SHP77 (cell line): ENCODE measurements at places on chromosomes 16 and 17.

GRCh38 chr16:1812732-1813163, 13.9 kb downstream of the HAGH start:
- DNase-seq: peak; percentile 68

- no peak for DNase-seq
Observed at GRCh38 chr16:74565378-74565777, 41.5 kb downstream of the GLG1 start.

DNA sequence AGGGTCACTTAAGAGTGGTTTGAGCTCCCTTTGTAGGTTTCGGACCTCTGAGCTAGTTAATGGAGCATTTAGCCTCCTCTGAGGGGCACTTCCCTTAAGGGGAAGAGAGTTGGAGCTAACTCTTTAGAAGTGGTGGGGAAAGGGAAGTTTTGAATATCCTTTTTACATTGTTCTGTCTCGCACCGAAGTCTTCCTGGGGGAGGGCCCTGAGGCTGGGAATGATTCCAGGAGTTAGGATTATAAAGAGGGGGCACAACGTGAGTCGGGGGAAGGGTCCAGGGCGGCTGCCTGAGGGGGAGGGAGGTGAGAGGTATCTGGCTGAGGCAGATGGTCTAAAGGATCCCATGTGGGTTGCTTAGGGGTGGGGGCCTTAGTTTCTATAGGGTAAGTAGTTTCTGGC, 32.3 kb downstream of the SEC14L1 start:
- DNase-seq: no peak

DNA sequence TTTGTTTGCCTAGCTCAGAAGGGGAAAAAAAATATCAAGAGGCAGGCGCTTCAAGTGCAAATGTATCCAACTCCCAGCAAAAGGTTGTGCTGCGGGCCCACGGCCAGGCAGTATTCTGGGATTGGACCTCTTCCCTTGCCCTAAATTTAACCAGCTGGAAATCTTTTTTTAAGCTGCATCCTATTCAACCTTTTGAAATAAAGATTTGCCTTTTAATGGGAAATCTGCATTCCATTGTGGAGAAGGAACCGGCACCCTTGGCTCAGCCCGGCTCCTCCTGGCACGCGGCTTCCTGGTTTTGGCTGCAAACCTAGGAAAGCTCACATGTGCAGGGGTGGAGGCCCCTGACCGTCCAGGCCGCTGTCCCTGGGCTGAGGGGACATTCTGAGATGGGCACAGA, 38.8 kb upstream of the ENPP7 start:
- DNase-seq: no peak

- no peak for DNase-seq
Observed at GRCh38 chr17:78423961-78424675, 45.7 kb downstream of the PGS1 start.

- no peak for DNase-seq
Observed at GRCh38 chr17:80000981-80001775, 34.5 kb downstream of the TBC1D16 start.

DNA sequence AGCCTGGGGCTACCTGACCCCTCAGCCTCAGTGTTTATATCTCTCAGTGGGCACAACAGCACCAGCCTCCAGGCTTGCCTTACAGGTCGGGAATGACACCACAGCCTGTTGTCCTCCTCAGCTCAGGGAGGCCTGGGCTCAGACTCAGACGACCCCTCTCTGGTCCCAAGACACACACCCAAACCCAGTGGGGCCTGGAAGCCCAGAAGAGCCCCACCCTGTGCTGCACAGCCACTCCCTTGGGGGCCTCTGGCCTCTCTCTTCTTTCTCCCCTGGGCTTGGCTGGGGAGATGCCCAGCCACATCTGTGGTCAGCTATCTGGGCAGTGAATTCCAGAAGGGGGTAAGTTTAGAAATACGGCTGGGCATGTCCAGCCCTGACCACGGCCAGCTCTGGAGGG, 2.4 kb downstream of the NATD1 start:
- no peak for DNase-seq

DNA sequence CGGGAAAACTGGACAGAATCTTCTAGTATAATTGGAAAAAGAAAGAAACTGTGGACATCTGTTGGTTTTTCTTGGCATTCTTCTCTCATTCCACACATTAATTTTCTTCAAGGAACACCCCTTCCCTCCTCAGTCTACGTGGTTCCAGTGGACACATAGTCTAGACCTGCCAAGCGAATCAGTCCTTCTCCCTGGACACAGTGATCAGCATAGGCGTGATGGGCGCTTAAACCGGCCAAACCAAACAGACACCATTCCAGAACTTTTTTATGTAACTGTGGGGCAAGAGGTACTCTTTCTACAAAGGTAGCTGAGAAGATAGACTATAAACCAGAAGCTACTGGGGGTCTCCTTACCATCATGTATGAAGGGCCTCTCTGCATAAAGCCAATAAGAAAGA, 121.8 kb upstream of the COX10 start:
- DNase-seq: no peak

- DNase-seq: no peak
Observed at GRCh38 chr16:12529582-12529981, 274.1 kb downstream of the CPPED1 start.

GRCh38 chr17:15431196-15431595, 36.2 kb downstream of the CDRT4 start:
- peak; percentile 99 for DNase-seq

GRCh38 chr17:53892222-53892621, 69.5 kb downstream of the KIF2B start:
- DNase-seq: no peak

- no peak for DNase-seq
Observed at GRCh38 chr17:225551-225950, 44.1 kb upstream of the DOC2B start.

DNA sequence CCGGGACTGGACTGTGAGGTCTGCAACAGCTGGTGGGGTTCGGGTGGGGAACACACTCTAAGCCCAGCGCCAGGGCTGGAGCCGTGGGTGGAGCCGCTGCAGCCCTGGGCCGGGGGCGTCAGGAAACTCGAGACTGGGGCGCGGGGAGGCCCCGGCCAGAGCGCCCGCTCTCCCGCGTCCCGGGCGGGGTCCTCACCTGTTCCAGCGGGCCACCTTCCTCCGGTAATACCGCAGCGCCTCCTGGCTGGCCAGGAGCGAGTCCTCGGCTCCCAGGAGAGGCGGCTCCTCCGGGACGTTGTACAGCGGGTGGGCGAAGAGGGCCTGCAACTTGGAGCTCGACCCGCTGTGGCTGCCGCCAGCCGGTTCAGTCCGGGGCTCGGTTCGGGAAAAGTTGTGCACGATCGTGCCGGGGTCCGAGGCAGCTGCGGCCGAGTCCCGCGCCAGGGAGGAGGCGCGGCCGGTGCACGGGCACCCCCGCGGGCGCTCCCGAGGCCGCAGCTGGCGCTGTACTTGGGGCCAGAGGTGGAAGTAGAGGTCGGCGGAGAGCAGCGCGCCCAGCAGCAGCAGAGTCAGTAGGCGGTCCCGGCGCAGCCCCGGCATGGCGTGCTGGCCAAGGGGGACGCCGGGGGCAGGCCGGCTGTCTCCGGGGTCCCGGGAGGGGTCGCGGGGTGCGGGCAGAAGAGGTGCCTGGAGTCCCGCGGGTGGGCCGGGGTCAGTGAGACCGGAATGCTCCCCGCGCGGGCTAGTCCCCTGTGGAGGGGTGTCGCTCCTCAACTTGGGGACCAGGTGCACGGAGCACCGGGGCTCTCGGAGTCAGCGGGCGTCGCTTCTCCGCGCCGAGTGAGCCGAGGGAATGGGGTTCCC, 868 bp downstream of the FAM20A start:
- DNase-seq: no peak

GRCh38 chr16:86777381-86777946, 199.1 kb downstream of the FOXL1 start:
- DNase-seq: no peak

- no peak for DNase-seq
Observed at GRCh38 chr16:69084289-69084688, 21.2 kb upstream of the HAS3 start.

GRCh38 chr16:15942931-15943690, 6.3 kb upstream of the ABCC1 start:
- no peak for DNase-seq

GRCh38 chr16:65500919-65501318, 379.1 kb upstream of the CDH11 start:
- no peak for DNase-seq

- DNase-seq: no peak
Observed at GRCh38 chr17:33871720-33872540, 383.2 kb upstream of the CCL2 start.

- DNase-seq: no peak
Observed at GRCh38 chr16:77594799-77595596, 127.3 kb upstream of the NUDT7 start.

- peak; percentile 99 for DNase-seq
Observed at GRCh38 chr16:50741781-50742575, at the start of gene CYLD. Gene CYLD, plus strand, starts transcription at chr16:50742086. Its CDS starts 7,613 bp downstream, at chr16:50749699.

DNA sequence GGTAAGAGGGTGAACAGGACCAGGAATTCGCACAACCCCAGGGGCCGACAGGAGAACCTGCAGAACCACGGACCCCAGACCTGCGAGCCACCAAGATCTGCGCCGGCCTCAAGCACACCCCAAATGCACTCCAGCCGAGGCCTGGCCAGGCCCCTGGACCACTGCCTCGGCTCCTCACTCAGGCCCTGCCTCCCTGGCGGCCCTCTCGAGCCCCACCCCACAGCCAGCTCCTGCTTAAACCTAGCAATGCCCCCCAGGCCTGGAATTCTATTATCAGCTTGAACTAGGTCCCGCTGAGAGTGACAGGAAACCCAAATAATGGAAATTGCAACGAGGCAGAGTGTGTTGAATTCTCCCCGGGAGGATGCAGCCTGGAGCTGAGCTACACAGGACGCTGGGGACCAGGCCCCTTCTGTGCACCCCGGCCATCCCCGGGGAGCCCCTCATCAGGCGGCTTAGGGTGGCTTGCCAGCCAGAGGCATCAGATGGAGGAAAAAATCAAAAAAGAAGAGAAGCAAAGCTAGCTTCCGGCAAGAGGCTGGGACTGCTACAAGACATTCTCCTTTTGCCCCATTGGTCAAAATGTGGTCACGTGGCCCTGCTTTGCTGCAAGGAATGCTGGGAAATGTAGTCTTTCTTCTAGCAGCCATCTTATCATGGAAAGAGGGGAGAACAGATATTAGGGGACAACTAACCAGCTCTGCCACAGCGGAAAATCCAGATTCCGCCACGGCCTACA, 2.4 kb upstream of the ENPP7 start:
- peak; percentile 74 for DNase-seq

DNA sequence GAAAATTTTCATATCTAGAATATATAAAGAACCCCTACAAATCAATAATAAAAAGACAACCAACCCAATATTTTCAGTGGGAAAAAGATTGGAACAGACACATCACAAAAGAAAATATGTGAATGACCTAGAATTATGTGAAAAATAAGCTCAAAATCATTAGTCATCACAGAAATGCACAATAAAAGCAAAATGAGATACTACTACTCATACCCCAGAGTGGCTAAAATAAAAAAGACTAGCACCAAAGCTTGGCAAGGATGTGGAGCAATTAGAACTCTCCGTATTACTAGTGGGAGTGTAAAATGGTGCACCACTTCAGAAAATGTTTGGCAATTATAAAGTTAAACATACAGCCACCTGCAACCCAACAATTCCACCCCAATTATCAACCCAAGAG, 48.0 kb upstream of the CDH5 start:
- DNase-seq: no peak

- DNase-seq: no peak
Observed at GRCh38 chr17:14557480-14557879, 256.6 kb downstream of the HS3ST3B1 start.

GRCh38 chr16:84349862-84350684, 18.3 kb upstream of the ATP2C2 start:
- no peak for DNase-seq

DNA sequence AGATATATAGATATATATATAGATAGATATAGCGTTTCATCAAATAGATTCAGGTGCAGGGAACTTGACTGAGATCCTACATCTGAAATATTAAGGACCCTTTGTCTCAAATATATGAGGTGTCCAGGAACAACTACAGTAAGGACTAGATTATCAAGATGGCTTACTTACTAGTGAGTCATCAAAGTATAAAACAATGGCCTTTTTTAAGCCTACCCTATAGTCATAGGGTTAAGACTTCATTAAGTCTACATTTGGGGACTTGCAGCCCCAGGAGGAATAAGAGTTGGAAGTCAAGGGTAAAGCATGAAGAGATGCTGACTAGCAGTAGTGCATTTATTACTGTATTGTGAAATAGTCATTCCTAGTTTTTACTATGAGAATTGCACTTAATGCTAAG, 1023.4 kb downstream of the CDH11 start:
- no peak for DNase-seq

- no peak for DNase-seq
Observed at GRCh38 chr16:87782033-87782432, 16.2 kb upstream of the KLHDC4 start.

GRCh38 chr16:24728891-24729242, 584 bp upstream of the TNRC6A start:
- no peak for DNase-seq

- no peak for DNase-seq
Observed at GRCh38 chr17:49603720-49604119, 28.0 kb downstream of the NXPH3 start.

DNA sequence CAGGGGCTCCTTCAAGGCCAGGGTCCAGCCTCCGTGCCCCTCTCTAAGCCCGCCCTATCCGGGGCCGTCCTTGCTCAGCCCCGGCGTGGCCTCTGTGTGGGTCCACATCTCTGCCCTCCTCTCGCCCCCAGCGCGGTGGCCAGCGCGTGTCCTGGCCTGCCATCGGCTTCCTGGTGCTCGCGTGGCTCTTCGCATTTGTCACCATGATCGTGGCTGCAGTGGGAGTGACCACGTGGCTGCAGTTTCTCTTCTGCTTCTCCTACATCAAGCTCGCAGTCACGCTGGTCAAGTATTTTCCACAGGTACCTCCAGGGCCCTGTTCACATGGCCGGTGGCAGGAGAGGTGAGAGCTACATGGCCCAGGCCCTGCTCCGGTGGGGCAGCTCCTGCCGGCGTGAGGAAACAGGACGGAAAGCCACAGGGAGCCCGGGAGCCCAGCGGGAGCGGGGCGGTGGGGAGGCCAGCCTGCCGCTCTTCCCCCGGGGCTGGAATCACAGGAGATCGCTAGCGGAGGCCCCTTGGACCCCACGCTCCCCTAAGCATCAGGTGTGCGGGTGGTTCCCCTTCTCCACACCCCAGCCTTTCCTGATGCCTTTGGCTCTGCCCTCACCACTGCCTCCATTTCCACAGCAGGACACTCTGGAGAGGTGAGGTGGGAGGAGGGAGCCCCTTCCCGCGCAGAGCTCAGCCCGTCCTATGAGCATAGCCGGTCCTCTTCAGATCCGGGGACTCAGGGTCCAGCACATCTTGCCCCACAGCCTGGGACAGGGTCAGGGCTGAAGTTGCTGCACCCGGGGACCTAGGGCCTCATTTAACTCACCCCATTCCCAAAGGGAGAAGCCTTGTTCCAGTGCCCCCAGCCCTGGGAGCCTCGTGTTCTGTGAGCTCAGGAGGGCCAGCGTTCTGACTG, 10.2 kb downstream of the TAX1BP3 start:
- no peak for DNase-seq

- no peak for DNase-seq
Observed at GRCh38 chr16:15676506-15676905, 26.5 kb downstream of the NDE1 start.
